Upper lobe of left lung (tissue), 6 donors: ENCODE measurements at places on chromosomes 16 and 17.

GRCh38 chr17:80029258-80029974, 6.3 kb downstream of the TBC1D16 start:
- peak; percentile 91 for DNase-seq

GRCh38 chr16:19071811-19072777, 4.7 kb downstream of the COQ7 start:
- DNase-seq = peak; percentile 69

GRCh38 chr16:83345846-83346640, 461.7 kb upstream of the HSBP1 start:
- no peak for DNase-seq

GRCh38 chr17:1872976-1873375, 43.2 kb downstream of the RPA1 start:
- no peak for DNase-seq

DNA sequence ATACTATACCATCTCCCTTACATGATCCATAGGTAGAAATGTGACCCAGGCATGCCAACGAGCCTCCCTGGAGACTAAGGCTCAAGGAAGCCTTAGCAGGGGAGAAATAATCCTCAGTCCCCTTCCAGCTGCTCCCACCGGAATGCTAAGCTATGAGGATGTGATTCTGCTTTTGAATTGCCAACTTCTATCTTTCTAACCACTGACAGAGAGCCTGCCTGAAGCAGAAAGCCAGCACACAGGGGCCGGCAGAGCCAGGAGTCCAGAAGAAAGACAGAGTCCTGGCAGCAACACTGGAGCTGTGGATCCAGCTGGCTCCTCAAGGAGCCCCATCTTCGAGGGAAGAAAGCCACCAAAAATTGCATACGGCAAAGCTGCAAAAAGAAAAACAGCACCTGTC, 579.6 kb upstream of the CDH5 start:
- no peak for DNase-seq

DNA sequence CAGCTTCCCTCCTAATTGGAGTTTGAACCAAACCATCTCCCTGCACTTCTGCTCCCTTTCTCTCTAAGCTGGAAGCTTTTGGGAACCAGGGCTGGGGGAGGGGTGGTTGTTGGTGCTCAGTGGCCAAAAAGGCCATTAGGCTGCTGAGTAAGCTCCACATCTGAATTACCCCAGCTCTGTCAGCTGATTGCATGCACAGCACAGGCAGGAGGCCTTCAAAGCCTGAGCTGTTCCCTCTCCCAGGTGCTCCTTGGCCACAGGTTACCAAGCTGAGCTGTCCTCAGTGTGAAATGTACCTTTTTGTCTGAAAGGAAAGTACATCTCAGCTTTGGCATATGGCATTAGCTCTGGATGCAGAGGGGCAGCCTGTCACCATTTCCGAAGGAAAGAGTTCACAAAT, 6.2 kb upstream of the TBKBP1 start:
- DNase-seq = no peak

GRCh38 chr16:88561485-88562359, 8.5 kb upstream of the ZC3H18 start:
- peak; percentile 38 for DNase-seq

DNA sequence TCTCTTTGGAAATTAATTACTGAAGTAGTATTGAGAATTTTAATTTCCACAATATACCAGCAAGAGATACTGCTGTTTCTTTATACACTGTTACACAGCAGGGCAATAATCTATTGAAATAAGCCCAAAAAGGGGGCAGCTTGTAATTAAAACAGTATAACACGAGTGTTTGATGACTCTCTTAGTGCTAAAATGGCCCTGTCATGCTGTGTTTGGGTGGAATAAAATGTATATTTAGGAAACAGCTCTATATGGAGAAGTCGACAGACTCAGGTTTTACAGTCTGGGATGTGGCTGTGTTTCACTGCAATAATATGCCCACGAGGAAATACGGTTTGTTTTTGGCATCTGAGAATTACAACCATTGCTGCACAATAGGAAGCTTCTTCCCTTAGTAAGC, 537.7 kb upstream of the HSBP1 start:
- no peak for DNase-seq

DNA sequence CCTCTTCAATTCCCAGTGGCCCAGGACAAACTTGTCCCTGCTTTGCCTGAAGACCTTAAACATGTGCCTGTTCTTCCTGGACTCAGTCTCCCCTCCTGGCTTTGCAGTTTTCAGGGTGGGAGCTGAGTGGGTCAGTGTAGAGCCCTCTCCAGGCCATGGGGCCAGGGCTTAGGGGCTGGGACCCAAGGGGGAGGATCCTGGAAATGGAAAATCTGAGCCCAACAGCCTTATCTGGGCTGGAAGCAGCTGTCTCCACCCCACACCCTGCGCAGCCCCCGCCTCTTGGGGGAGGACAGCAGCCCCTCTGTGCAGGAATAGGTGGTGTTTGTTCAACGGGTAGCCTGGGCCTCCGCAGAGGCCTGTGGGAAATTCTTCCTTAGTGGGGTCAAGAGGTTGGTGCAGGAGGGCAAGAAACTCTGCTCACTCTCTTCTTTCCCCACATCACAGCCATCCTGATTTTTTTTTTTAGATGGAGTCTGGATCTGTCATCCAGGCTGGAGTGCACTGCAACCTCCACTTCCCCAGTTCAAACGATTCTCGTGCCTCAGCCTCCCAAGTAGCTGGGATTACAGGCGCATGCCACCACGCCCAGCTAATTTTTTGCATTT, 6.8 kb upstream of the SMTNL2 start:
- no peak for DNase-seq

DNA sequence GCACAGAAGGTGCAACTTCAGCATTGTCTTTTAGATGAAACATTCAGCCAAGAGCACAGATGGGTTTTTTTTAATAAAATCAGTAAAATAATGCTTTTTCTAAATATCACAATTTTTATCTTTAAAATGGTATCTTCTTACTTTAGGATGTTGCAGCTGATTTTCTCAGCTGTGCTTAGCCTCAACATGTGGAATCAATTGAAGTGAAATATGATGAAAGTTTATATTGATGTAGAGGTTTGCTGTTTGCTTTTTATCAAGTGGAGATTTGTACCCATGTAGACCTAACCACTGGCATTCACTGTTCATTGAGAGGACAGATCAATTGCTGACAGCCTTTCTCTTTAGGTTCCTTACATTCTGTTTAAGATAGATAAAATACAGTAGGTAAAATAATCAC, 107.8 kb downstream of the CYB561 start:
- no peak for DNase-seq

DNA sequence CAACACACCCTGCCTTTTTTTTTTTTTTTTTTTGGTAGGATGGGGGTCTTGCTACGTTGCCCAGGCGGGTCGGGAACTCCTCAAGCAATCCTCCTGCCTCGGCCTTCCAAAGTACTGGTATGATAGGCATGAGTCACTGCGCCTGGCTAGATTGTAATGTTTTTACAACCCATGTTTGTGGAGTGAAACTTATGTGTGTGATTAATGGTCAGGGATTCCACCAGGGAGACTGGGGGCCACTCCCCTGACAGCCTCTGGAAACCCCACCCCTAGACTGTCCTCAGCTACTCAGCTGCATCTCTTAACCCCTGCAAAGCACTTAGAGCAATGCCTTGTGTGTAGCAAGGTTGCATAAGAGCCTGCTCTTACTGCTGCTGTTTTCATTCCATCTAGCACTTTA, 220.5 kb downstream of the PARN start:
- DNase-seq = no peak

GRCh38 chr16:10964039-10964890, 19.9 kb downstream of the CLEC16A start:
- DNase-seq = peak; percentile 89

DNA sequence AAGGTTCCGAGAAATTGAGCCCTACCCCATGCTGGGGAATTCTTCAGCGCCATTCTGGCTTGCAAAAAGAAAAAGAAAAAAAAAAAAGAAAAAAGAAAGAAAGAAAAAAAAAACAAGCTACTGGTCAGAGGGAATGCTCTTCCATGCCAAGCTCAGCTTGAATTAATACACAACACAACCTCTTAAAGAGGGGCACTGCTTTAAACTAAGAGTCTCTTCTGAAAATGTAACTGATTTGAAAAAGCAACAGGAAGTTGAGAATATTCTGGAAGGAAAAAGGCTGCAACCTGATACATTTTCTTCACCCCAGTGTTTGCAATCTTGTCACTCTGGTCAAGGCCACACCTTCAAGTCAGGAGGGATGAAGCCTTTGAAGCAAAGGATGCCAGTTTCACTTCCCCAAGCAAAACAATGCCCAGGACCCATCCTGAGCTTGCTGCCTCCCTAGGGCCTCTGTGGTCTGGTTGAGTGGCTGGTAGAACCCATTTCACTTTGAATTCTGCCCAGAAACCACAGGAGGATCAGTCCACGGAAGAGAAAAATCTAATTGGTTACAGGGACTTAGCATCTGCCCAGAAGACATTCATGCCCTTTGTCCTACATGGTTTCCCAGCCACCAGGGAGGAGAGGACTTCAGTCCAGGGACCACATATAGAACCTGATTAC, 389.7 kb downstream of the SOX9 start:
- no peak for DNase-seq

DNA sequence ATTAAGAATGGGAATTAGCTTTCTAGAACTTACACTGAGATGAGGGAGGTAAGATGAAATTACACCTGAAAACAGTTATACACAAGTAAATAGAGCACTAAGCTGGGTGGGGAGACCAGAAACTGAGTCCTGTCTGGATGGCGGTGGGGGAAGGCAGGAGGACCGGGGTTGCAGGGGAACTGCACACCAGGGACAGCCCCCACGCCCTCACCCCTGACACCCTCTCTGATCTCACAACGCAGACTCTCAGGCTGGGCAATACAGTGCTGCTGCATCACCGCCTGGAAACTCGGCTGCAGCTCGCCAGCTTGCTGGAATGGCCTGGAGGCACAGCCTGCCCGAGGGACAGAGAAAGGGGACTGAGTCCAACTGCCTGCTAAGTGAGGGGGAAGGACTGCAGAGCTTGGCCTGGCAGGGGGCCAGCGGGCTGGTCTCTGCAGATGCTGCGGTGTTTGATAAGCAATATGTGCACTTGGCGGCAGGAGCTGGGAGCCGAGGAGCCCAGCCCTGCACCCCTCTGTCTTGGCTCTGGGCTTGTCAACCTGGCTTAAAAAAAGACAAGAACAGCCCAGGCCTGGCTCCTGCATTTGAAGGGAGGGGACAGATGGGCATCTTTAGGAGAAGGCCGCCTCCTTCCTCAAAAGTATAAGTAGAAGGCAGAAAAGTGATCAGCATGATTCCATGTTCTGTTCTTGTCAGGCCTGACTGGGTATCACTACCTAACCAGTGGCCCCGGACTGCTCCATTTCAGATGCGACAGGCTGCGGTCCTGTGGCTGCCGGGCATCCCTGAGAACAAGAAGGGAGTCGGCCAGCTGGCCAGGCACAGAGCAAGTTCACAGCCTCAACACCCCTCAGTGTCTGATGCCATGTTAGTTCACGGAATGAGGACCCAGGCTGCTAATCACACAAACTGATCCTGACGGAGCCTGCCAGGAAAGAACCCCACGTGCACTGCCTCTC, 30.2 kb downstream of the SPHK1 start:
- DNase-seq = no peak

GRCh38 chr16:19520861-19521331, 1.0 kb downstream of the GDE1 start:
- DNase-seq = no peak

DNA sequence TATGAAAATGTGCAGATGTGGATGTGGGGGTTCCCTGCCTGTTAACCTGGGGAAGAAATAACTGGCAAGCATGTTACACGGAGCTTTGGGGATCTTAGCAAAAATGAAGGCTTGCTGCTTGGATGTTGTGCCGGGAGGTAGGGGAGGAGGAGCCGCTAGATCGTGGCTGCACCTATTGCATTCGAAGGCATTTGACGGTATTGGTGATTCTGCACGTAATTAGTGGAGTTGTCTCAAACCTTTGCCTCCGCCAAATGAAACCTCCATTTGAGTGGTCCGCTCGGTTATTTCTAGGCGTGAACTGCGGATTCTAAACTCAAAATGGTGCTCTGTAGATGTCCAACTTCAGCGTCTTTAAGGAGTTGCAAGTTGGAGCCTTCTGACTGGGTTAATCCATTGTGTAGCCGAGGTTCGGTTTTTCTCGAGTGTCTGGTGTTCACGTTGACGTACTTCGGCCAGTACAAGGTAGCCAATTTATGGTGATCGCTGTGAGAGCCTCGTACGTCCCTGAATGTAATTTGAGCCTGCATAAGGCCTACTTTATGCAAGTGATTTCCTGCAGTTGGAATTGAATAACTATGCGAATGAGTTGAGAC, 1.5 kb downstream of the TNRC6C start:
- DNase-seq = no peak

DNA sequence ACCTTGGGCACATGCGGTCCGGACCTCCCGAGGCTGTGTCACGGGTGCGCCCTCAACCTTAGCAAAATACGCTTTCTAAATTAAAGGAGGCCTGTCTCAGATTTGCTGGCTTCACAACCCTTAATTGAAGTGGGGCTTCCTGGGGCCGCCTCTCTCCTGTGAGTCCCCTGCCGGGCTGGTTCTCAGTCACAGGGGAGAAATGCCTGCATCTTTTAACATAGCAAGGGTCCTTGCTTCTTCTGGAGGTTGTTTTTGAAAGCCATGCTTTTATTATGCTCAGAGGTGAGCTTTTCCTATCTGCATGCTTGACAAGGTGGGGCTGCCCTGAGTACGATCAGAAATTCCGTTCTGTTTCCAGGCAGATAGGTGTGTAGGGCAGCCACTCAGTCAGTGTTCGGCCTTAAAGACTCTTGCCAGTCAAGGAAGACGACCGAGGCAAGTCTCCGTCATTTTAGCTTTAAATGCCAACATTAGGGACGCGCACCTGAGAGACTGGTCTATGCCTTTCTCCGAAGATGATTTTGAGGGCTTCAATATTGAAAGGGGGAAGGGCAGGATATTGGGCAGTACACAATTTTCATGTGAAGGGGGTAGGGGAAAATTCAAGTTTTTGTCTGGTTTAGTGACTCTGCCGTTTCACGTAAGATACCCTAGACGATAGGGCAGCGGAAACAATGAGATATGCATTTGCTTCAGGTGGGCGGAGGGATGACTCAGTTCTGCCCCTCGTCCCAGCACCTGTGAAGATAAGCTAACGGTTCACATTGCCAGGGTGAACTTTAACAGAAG, 5.5 kb upstream of the SLC7A5 start:
- no peak for DNase-seq

DNA sequence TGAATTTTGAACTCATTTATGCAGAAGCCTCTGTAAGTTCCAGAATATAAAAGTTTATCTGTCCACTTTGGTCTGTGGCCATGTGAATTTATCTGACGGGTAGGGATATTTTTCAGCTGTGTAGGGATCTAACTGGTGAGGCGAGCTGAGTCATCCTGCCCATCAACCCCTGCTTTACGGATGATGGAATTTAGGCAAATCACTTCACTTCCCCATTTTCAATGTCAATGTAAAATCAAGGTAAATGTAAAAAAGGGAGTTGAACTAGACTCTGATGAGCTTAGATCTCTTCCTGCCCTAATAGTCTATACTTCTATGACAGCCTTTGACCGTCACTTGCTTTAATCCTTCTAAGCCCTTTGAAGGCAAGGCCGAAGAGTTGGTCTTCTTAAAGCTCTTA, 2.6 kb downstream of the SLC16A6 start:
- no peak for DNase-seq

- no peak for DNase-seq
Observed at GRCh38 chr17:51955245-51955644, 203.3 kb downstream of the CA10 start.
